Brain (organoid and tissue), 16 donors: ENCODE measurements at places on chromosomes 2 and 18.

- DNase-seq: peak; percentile 30
Observed at GRCh38 chr2:234932591-234933168, 19.1 kb upstream of the SH3BP4 start.

DNA sequence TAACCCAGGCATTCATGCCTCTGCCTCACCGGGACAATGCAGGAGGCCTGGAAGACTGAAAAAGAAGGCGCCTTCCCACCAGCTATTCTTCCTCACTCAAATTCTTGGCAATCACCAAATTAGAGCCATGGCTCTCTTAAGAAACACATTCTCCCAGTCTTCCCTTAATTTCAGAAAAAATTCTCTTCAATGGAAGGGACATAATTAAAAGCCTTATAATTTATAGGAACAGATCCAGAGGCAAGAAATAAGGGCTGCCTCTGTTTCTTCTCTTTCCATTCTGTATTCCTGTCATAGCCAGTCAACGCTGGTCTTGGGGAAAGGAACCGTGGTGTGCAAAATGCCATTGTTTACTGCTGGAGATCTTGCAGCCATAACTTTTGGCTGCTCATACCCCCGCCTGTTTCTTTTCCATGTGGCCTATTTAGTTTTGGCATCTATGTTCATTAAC, 32.8 kb downstream of the DTNA start:
- DNase-seq: peak; percentile 61

DNA sequence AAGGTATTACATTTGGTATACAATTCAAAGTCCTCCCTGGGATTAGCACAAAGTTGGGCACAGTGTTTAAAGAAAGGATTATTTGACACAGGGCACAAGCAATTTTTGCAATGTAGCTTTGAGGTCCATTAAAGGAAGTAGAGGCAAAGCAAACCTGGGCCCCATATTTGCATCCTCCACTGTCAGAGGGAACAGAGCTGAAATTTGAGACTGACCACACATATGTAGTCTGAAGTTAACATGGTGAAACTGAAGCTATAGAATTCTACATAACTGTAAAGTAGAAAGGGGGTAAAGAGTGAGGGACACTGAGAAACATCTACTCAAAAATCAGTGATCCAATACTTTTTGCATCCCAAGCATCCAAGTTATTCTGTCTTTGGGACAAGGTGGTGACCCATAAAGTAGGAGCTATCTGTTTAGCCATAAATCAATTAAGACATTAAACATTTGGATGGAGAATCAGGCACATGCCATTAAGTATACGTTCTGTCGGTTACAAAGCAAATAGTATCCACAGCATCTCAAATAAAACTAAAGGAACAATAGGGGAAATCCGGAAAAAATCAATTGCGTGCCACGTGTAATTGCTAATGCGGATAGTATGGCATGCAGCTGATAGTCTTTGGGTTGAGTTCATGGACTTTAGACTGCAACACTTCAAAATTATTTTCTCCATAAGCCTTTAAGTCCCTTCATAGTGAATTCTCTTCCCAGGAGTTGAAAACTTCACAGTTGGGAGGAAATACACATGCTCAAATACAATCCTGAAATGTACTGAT, 72.6 kb downstream of the PLEKHM3 start:
- DNase-seq: no peak

GRCh38 chr2:224395620-224396390, 6.1 kb downstream of the FAM124B start:
- no peak for DNase-seq

GRCh38 chr2:234289834-234290590, 206.9 kb downstream of the ARL4C start:
- no peak for DNase-seq

DNA sequence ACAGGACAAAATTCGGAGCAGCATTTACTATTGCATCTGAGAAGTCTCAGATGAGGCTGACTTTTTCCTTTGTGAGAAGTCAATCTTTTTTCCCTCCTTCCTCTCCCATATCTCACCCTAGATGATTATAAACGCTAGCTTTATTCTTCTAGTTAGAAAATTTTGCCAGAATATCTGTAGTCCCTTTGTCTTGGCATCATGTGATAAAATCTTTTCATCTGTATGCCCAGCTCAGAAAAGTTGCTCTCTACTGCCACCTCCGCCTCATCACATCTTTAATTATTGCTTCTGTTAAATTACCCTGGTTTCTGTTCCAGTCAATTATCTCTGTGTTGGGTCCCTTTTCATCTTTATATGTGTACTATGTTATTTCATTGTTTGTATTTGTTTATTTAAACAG, 210.8 kb upstream of the SLC35G4 start:
- DNase-seq: no peak

DNA sequence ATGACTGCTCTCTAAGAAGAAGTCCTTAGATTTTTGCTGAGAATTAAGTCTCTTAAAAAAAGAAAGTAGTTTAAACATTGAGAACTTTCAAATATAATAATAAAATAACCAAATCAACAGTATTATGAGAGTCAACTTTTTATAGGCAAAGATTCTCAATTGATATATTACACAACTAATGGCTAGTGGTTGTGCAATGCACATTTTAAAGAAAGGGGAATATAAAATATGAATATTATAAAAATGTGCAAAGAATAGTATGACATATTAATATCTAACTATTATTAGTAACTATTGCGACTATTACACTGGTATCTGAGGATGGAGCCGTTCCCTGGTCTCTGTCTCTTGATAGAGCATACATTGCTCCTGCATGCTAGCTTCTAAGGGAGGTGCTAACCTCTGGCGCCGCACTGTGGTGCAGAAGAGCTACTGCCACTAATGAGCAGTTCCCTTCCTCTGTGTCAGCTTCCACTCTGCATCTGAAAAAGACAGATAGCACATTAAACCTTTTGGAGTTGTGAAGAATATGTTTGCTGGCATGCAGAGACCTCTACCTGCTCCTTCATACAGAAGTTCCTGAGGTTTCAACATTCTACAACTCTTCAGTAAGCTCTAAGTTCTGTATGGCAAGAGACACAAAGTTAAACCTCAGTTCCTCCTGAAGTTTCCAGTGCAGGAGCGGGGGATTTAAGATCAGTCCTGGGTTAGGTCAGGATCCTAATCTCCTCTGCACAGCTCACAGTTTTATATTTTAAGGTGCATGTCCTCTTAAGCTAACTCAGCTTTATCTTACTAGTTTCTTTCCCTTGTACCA, 3.5 kb upstream of the SLC9A2 start:
- DNase-seq: peak; percentile 52

DNA sequence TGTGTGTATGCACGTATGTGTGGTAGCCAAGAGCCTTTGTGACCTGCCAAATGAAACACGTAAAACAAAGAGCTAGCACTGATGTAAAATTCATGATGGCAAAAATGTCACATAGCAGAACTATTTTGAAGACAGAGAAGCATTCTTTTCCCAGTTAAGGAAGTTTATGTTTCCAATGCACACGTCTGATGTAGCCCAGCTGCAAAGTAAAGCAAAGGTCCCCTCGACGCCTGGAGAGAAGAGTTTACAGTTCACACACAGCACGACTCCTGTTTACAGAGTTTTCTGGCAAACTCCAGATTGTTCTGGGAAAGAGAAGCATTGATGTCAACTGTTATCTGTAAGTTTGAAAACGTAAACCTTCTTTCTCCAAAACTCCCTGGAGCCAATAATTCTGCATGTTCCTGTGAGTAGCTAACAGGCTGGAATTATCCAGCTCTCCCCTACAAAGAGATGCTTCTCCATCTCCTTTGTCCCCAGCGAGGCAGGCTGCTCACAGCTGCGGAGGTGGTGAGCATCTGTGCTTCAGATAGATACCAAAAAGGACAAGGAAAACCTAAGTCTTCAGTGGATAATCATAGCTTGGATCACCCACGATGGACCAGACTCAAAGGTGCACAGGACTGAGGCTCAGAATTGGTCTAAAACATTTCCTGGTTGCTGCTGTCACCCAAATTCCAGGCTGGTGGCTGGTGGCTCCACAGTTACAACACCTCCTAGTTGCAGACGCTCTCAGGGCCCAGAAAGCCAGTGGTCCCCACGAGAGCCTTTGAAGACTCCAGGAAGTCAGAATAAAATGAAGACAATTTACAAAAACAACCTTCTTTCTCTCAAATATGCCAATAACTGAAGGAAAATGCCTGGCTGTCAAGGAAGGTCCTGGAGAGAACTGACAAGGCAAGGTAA, 87.4 kb downstream of the COL6A3 start:
- no peak for DNase-seq

GRCh38 chr2:200862532-200863000, 1.9 kb downstream of the CLK1 start:
- DNase-seq: peak; percentile 82

- no peak for DNase-seq
Observed at GRCh38 chr2:78845664-78846185, 179.8 kb upstream of the REG3G start.

DNA sequence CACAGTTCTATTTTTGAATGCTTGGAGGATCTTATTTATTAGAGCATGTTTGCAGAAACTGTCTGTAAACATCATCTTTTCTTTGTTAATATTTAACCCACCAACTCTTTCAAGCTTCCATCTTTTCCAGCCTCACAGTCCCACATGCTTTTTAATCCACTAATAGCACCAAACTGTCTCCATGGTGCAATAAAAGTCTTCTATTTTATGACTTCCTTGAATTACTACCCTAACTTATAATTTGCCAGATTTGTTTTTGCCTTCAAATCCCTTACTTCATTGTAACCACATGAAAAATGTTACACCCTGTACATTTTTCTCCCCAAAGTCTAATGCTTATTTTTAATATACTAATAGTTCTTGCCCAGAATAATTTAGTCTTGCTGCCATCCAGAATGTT, 792.6 kb downstream of the PLCL1 start:
- DNase-seq: no peak

DNA sequence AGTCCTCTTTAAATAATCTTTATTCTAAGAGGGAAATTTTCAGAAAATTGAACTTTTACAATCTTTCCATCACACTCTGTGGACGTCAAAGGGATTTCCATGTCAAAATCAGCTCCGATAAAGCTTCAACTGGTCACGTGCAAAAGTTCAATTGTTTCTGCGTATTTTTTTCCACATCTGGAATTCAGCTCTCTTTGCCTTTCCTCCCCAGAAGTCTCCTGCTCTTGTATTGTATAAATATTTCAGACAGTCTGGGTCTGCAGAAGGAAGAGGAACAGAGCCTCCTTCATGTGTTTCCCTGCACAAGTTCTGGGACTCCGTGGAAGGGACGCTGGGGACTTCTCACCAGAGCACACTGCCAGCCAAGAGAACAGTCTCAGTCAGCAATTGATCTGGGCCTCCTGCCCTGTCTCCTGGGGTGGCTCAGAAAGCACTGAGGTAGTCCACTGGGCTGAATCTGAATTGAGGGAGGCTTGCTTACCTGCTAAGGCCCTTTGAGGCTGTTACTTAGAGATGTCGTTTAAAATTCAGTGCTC, 251.5 kb downstream of the TFCP2L1 start:
- DNase-seq: no peak

DNA sequence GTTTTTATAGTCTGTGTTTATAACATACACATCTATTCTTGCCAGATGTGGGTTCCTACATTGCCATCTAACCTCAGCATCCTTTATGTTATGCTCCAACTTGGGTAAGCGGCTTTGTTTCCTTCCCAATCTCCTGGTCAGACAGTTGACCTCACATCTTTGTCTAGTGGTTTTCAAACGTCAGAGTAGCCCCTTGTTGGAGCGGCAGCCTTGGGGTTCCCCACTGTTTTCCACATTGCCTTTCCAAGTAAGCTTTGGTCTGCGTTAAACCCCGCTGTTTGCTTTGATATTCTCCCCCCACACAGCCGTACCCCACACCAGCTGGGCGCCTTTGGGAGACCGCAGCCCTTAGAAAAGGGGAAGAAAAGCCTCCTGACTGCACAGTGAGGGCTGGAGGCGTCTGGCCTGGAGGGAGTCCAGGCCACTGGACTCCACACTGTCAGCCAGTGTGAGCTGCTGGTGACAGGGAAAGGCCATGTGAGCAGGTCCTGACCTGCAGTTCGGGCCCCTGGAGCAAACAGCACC, 83.3 kb downstream of the MALT1 start:
- no peak for DNase-seq
